ENCODE measurements at places on chromosomes 2 and 18. TPM values are rescaled to one million over a fixed set of nuclear protein-coding genes. Genes with fewer than 3 reads are reported as not detected.

The NTSR2 gene
- total RNA-seq: not detected

The ANKRD30BL gene
- total RNA-seq: not detected

The IL1RL2 gene
- 0.09 TPM for total RNA-seq

The KIF1A gene
- total RNA-seq: 0.05 TPM

The TBR1 gene
- not detected for total RNA-seq

The ATIC gene
- 33.6 TPM for total RNA-seq

The POTEC gene
- total RNA-seq: not detected

The CNGA3 gene
- total RNA-seq: not detected

DNA sequence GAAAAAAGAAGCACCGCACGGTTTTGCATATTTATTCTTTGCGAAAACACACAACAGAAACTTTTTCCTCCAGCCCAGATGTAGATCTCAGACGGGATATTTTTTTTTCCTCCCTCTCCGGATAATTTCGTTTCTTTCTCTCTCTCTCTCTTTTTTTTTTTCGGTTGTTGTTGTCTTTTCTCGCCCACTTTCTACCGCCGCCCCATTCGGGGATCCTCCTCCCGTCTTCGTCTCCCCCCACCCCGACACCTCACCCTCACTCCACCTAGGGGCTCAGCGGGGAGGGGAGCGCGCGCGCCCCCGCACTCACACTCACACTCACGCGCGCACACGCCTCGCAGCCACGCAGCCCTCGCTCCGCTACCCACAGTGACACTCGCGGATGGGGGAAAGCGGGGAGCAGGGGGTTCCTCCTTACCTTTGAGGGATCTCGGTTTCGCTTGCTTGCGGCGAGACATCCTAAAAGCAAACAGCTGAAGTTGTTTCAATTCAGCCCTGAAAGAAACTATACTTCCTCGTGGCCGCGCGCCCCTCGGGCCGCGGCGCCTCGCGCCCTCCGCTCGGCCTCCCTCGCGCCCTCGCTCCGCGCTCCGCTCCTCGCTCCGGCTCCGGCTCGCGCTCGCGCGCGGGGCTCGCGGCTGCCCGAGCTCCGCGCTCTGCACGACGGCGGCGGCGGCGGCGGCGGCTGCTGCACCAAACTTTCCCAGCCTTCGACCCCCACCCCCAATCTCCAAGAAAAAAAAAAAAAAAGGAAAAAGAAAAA is 1.3 kb downstream of the ZNF521 start:
- peak; percentile 70 for DNase-seq

GRCh38 chr2:200625958-200626363 is 40.1 kb downstream of the AOX1 start:
- DNase-seq: no peak

DNA sequence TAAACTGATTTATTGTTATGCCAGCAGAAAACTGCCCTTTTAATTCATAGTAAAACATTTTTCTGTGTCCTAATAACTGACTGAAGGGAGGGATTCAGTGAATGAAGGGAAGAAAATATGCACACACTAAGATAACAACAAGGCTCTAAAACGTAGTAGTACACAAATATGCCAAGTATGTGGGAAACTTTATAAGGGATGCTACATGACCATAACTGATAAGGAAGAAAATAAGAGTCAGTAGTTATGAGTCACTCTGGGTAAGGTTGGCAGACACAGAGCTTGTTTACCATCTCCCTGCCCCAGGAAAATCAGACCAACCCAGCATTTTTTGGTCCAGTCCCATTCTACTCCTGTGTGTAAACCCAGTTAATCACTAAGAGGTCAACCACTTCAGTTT is 124.2 kb downstream of the RPRM start:
- no peak for DNase-seq

GRCh38 chr2:85668009-85668856 is at the start of gene SFTPB:
Gene SFTPB, minus strand, starts transcription at chr2:85668199. Its CDS starts 16 bp downstream, at chr2:85668183.
- DNase-seq: no peak

DNA sequence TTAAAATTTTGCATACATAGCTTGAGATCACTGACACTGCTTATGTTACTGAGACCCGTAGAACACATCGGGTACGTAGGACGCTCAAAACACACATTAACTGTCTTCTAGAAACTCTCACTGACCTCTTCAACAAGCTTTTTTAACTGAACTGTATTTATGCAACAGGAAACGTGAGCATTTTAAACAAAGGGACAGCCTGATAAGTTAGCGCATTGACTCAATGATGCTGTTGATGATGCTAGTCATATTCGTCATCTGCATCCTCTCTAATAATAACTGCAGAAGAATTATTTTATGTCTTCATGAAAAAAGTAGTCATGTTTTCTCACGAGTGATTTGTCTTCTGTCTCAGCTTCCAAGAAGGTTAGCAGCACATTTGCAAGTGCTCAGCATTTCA is 824.0 kb downstream of the DCDC2C start:
- no peak for DNase-seq

- DNase-seq: no peak
Measured at GRCh38 chr18:74229005-74229404, 62.8 kb downstream of the CYB5A start.

Data from dermis blood vessel endothelial cell (primary cell).